Epithelial cell of esophagus (primary cell): ENCODE measurements at places on chromosomes 5 and 9.

GRCh38 chr5:174837919-174838902, 113.8 kb downstream of the MSX2 start:
- peak; percentile 4 for DNase-seq

DNA sequence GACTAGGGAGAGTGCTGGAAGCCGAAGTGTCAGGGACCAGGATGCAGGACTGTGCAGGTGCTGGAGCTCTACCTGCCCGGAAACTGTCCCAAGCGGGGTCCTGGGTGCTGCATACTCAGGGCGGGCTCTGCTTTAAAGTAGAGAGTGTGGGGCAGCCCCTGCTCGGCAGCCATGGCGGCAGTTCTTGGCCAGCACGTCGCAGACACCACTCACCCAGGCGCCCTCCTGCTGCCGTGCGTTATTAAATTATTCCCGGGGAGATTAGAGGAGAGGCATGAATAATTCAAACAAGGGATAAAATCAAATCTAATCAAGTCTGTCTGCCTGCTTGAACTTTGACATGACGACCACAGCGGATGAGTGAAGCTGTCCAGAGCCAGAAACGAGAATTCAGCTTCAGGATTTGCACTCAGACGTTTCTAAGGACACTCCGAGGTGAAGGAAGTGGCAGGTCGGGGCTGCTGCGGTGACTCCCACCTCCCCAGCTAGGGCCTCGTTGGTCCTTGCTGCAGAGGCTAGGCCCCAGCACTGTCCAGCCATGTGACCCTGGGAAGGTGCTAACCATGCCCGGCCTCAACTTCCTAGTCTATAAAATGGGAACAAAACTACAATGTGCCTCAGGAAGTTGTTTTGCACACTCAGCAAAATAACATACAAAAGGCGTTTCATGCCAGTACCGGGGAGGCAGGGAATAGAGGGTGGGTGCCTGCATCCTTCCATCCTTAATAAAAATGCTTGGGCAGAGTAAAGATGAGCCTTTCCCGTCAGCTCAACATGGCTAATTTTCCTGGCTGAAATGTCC, 91.3 kb upstream of the ADAMTS2 start:
- DNase-seq: no peak

DNA sequence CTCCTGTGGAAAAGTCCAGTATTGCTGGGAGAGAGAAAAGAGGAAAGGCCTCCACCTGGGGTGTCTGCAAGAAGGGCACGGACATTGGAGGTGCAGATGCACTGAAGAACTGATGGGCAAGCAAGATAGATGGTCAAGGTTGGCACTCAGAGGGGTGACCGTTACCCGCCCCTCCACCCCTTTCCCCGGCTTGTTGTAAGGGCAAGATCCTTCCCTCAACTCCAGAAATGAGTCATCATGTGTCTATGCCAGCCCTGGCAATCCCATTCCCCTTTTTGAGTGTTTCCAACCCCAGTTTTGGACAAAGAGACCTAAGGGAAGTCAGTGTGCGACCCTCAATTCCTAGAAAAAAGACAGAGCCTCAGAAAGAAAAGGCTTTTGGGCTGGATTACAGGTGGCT, 34.9 kb upstream of the ATP6V1G1 start:
- peak; percentile 34 for DNase-seq

- DNase-seq: peak; percentile 59
These were observed 8.0 kb downstream of the NTNG2 start for GRCh38 chr9:132169672-132170392.

DNA sequence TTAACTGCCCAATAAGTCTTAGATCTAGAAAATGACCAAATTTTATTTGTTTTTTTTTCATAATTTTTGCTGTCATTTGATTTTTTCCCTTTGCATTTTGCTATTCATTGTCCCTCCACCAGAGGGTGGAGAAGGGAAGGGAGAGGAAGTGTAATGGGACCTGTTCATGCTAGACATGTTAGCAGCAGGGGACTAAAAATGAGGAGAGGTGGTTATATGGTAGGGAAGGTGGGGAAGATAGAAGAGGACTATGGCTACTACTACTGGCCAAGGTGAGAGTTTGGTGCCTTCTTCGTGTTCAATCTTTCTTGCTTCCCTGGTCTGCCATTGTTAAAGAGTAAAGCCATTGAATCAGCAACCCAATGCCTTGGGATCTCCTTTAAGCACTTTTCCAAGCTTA, 6.4 kb downstream of the GRIA1 start:
- DNase-seq: peak; percentile 50

GRCh38 chr5:179876610-179876952, 18.0 kb upstream of the MRNIP start:
- DNase-seq: no peak

DNA sequence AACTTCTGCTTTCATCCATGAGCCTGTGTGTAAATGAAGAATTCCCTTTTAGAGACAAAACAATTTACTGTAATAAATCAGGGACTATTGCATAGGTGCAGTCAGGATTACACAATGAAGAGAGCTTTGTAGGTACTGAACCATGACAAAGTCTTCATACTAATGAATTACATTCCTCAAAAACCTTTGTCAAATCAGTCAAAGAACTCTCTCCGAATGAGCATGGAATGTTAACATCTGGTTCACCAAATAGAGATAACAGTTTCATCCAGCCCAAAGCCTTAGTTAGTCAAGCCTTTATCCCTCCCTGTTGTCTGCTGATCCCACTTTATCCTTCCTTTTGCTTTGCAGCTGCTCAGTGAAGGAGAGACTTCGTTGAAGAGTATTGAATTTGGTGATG, 62.9 kb upstream of the DMRTA1 start:
- DNase-seq: peak; percentile 36

DNA sequence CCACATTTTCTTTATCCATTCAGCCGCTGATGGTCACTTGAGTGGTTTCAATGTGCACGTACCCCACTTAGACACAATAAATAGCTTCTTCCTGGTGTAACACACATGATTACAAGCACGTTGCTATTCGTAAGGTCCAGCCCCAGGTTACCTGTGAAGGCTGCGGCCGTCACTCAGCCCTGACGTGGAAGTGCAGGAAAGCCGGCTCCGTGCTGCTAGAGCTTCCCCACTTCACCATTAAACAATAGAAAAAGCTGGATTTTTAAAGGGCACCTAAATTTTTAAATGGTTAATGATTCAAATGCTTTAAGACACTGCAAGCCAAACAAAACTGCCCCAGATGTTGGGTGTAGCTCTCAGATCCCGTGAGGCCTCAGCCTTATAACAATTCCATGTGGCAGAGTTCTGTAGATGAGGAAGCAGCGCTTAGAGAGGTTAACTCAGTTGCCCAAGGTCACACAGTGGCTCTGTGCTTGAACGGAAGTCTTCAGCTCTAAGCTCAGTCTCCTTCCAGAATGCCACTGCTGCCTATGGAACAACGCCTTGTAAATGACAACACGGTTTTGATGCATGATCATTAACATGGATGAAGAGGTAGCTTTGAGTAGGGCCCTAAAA, 125.7 kb downstream of the COL23A1 start:
- no peak for DNase-seq

DNA sequence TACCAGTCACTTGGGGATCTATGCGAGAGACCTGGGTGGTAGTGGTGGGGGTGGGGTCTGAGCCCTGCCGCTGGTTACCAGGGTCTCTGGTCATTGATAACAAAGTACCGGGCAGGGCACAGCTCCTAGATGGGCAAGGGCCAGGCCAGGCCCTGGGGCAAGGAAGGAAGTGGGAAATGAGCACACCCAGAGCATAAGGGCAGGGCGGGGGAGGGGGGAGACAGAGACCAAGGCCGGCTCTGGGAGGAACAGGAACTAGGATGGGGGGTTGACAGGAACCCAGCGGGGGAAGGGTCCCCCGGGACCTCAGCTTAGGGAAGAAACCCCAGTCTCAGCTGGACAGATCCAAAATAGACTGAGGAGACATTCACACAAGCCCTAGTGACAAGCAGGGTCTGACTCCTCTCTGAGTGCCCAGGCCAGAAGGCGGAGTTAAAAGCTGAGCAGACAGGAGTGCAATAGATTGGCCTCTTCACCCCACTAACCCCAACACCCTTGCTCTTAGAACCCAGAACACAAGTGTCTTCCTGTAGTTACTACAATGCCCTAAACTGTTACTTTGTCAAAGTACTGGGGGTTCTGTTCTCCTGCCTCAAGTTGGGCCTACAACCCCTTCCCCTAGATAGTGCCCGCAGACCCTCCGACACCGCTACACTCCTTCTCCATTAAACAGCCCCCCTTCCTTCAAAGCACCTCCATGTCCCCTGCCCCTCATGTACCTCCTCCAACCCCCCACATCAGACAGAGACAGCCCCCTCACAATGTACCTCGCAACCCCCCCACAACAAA, 628 bp downstream of the ATOSB start:
- peak; percentile 62 for DNase-seq
